ENCODE measurements at places on chromosomes 3 and 15. TPM values are rescaled to one million over a fixed set of nuclear protein-coding genes. Genes with fewer than 3 reads are reported as not detected.
A peak's percentile ranks its signal among the peaks of the same experiment; 100 is the strongest.

The RHOV gene
- not detected for total RNA-seq

- no peak for DNase-seq
- no peaks in the 10 kb centered on the region for H3K27me3 ChIP-seq
- peaks cover 16% of the 10 kb centered on the region for H3K4me1 ChIP-seq
- H3K36me3 ChIP-seq = no peaks in the 10 kb centered on the region
Observed at GRCh38 chr3:138184994-138185393, 2.1 kb upstream of the ARMC8 start.

DNA sequence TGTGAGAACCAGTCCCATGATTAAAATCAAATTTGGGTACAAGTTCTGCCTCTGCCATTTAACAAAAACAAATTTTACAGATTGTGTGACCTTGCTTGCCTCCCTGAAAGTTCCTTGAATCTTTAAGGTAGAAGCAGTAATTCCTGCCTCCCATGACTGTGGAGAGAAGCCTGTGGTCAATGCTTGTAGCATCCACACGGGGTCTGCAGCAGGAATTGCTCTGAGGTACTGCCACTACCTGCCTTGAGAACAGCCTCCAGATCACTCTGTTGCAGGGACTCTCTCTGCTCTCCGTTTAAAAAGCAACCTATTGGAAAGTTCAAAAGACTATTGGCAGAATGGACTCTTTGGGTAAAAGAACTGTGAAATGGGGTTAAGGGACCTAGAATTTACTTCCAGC lies 75.9 kb downstream of the SST start:
- H3K27me3 ChIP-seq = peaks cover 11% of the 10 kb centered on the region
- no peaks in the 10 kb centered on the region for H3K4me1 ChIP-seq
- no peaks in the 10 kb centered on the region for H3K36me3 ChIP-seq

- peaks cover 72% of the 10 kb centered on the region for H3K36me3 ChIP-seq
- no peaks in the 10 kb centered on the region for H3K27me3 ChIP-seq
- DNase-seq = no peak
- peaks cover 22% of the 10 kb centered on the region for H3K4me1 ChIP-seq
- H3K27ac ChIP-seq = no peak overlapping the region
Observed at GRCh38 chr3:53293867-53294266, 38.0 kb upstream of the TKT start.

The ZCWPW2 gene
- 4.0 TPM for total RNA-seq

The C3orf20 gene
- total RNA-seq = not detected

GRCh38 chr15:70863450-70864218 lies 9.7 kb upstream of the LARP6 start:
- H3K4me3 ChIP-seq = no peak overlapping the region
- H3K36me3 ChIP-seq = no peaks in the 10 kb centered on the region
- peaks cover 3% of the 10 kb centered on the region for H3K4me1 ChIP-seq
- H3K27ac ChIP-seq = peak overlapping the region; percentile 30

GRCh38 chr15:100726421-100727190 lies 124.2 kb downstream of the ASB7 start:
- DNase-seq = no peak
- H3K4me3 ChIP-seq = no peak overlapping the region
- H3K36me3 ChIP-seq = no peaks in the 10 kb centered on the region
- H3K27me3 ChIP-seq = no peaks in the 10 kb centered on the region

DNA sequence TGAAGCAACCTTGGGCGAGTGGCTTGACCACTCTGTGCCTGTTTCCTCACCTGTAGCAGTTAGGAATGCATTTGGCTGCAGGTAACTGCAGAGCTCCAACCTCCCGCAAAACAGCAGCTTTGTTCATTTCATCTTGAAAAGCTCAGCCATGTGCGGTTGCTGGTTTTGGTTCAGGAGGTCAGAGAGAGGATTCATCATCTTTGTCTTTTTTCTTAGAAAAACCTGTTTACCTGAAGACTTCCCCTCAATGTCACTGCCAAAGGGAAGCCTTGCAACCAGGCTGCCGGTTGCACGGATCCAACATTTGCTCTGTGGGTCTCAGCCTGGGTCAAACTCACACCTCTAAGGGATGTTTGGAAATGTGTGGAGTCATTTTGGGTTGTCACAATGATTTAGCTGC lies 16.4 kb upstream of the FURIN start:
- no peak for DNase-seq
- H3K4me1 ChIP-seq = no peaks in the 10 kb centered on the region
- H3K27me3 ChIP-seq = peaks cover 2% of the 10 kb centered on the region
- H3K36me3 ChIP-seq = no peaks in the 10 kb centered on the region

GRCh38 chr15:20344601-20345400 lies 196.8 kb downstream of the GOLGA6L6 start:
- no peaks in the 10 kb centered on the region for H3K4me1 ChIP-seq
- no peak overlapping the region for H3K4me3 ChIP-seq
- H3K36me3 ChIP-seq = no peaks in the 10 kb centered on the region
- H3K27me3 ChIP-seq = no peaks in the 10 kb centered on the region
- DNase-seq = no peak

DNA sequence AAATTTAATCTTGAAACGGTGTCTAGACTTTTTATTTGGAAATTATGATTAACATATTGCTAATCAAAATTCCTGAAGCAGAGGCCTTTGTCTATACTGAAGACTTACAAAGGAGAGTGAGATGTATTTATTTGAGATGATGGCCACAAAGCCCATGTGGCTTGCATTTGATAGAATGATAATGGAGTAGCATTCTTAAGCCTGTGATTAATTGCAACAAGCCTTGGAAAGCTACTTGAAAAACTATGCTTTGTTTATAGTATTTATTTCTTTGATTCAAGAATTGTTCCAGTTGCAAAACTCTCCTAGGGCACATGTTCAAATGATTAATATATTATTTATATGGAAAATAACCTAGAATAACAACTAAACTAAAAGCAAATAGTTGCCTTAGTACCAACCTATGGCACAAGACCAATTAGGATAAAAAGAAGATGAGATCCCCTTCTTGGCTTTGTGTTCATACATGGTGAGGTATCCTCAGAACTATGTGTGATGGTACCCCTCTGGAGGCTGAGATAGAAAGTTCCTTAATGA lies 244.1 kb upstream of the TBL1XR1 start:
- H3K27ac ChIP-seq = no peak overlapping the region
- no peak for DNase-seq
- H3K4me1 ChIP-seq = no peaks in the 10 kb centered on the region
- H3K27me3 ChIP-seq = no peaks in the 10 kb centered on the region
- H3K4me3 ChIP-seq = no peak overlapping the region

- no peak for DNase-seq
- no peak overlapping the region for H3K27ac ChIP-seq
- peaks cover 7% of the 10 kb centered on the region for H3K4me1 ChIP-seq
- no peaks in the 10 kb centered on the region for H3K27me3 ChIP-seq
- peak overlapping the region; percentile 66 for H3K4me3 ChIP-seq
Observed at GRCh38 chr15:28107111-28107903, 8.2 kb upstream of the OCA2 start.

- H3K4me3 ChIP-seq = no peak overlapping the region
- no peaks in the 10 kb centered on the region for H3K27me3 ChIP-seq
- no peaks in the 10 kb centered on the region for H3K36me3 ChIP-seq
- H3K27ac ChIP-seq = no peak overlapping the region
Observed at GRCh38 chr3:134803652-134804051, 8.6 kb downstream of the EPHB1 start.

GRCh38 chr15:95041297-95041696 lies 809.9 kb downstream of the MCTP2 start:
- H3K4me1 ChIP-seq = no peaks in the 10 kb centered on the region
- H3K27ac ChIP-seq = no peak overlapping the region
- no peaks in the 10 kb centered on the region for H3K36me3 ChIP-seq
- no peak overlapping the region for H3K4me3 ChIP-seq
- H3K27me3 ChIP-seq = no peaks in the 10 kb centered on the region

The LMAN1L gene
- not detected for total RNA-seq

The DNASE1L3 gene
- total RNA-seq = 0.84 TPM

DNA sequence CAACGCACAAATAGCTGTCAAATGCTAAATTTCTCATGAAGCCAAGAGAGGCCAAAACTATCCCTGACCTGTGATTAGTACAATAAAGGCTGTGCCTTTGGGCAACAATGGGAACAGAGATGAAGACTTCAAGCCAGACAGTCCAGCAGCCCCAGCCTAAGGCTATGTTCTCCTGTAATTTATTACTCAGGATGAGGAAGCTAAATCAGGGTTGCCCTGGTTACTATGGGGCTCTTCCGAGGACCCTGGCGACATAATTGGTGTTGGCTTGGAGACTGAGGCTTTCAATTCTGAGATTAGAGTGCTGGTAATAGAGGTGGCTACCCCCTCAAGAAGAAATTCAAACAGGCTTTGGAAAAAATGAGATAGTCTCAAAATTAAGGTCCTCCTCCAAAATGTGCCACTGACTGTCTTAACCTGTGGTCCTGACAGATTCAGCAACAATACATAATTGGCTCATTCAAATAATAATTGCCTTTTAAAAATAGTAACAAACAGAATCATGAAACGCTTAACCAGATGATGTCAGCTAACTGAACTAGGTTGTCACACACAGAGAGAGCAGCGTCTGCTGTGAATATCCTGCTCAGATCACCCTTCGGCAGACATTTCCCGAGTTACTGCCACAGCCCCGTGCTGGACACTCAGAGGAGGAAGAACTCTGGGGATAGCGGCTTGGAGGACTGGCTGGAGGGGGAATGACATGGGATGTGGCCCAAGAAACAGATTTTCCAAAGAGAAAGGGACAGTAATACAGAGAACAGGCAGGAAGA lies 43.0 kb downstream of the NSMCE3 start:
- H3K4me3 ChIP-seq = no peak overlapping the region
- no peaks in the 10 kb centered on the region for H3K36me3 ChIP-seq
- H3K27ac ChIP-seq = no peak overlapping the region
- H3K4me1 ChIP-seq = no peaks in the 10 kb centered on the region
- H3K27me3 ChIP-seq = no peaks in the 10 kb centered on the region
- DNase-seq = no peak

The DZIP1L gene
- total RNA-seq = 1.2 TPM

The DUOXA2 gene
- not detected for total RNA-seq

DNA sequence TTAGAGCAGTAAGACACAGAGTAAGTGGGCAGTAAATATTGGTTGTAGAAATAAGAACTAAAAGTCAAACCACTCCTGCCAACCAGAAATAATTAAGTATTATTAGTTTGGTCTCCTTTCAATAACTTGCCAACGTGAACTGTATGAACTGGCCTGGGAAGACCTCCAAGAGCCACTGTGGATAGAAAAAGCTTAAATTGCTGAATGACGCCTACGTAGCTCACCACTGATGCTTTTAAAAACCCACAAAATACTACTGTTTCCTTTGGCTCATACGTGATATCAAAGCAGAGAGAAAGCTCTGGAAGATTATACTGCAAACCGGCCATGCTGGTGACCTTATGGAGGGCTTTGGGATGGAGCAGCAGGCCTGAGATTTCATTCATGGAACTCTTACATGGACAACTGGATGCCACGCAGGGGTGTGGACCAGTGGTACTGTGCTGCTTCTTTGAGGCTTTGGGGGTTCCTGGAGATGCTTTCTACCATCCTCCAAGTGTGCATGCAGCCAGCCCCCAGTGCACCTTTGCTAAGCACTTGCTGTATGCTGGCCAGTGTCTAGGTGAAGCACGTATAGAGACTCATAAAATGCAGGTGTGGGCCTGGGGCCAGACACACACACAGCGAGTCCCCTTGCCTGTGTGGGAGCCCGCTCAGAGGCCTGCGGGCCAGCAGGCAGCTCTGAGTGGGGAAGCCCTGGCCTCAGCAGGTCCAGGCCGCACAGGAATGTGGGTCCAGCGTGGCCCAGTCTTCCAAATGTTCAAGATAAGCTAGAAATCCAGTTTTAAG lies 66.8 kb downstream of the ABTB1 start:
- peaks cover 46% of the 10 kb centered on the region for H3K4me1 ChIP-seq
- no peak for DNase-seq
- peak overlapping the region; percentile 65 for H3K27ac ChIP-seq
- no peak overlapping the region for H3K4me3 ChIP-seq
- no peaks in the 10 kb centered on the region for H3K27me3 ChIP-seq

GRCh38 chr15:32108661-32109060 lies 78.3 kb downstream of the CHRNA7 start:
- H3K27ac ChIP-seq = no peak overlapping the region
- no peak overlapping the region for H3K4me3 ChIP-seq
- peaks cover 11% of the 10 kb centered on the region for H3K4me1 ChIP-seq
- no peaks in the 10 kb centered on the region for H3K27me3 ChIP-seq
- no peak for DNase-seq
- no peaks in the 10 kb centered on the region for H3K36me3 ChIP-seq

The RBP2 gene
- total RNA-seq = not detected

- H3K4me3 ChIP-seq = no peak overlapping the region
- H3K36me3 ChIP-seq = no peaks in the 10 kb centered on the region
- no peaks in the 10 kb centered on the region for H3K27me3 ChIP-seq
- H3K4me1 ChIP-seq = no peaks in the 10 kb centered on the region
Observed at GRCh38 chr3:150359381-150359780, 48.7 kb upstream of the TSC22D2 start.

GRCh38 chr3:178658694-178659325 lies 122.6 kb downstream of the KCNMB2 start:
- H3K27ac ChIP-seq = no peak overlapping the region
- no peak overlapping the region for H3K4me3 ChIP-seq
- no peaks in the 10 kb centered on the region for H3K36me3 ChIP-seq
- no peaks in the 10 kb centered on the region for H3K4me1 ChIP-seq
- DNase-seq = no peak

The LINGO1 gene
- total RNA-seq = 0.25 TPM

The CYP11A1 gene
- total RNA-seq = 0.61 TPM

The CISH gene
- 75.1 TPM for total RNA-seq

DNA sequence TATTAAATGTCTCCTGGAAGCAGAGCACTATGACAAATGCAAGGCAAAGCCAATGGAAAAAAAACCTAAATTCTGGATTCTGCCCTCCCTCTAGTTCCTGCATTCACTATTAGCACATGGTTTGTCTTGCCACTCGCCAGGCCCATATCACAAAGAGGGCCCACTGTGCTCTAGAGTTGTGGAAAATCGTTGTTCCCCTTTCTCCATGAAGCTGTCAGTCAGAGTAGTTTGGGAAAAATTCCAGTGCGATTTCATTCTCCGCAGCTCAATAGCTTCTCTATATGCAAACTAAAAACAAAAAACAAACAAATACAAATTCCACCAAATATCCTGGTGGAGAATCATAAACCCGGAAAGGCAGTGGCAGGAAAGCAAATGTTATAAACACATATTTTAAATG lies 77.3 kb downstream of the RORA start:
- no peaks in the 10 kb centered on the region for H3K36me3 ChIP-seq
- H3K4me1 ChIP-seq = peaks cover 18% of the 10 kb centered on the region
- H3K27ac ChIP-seq = no peak overlapping the region

DNA sequence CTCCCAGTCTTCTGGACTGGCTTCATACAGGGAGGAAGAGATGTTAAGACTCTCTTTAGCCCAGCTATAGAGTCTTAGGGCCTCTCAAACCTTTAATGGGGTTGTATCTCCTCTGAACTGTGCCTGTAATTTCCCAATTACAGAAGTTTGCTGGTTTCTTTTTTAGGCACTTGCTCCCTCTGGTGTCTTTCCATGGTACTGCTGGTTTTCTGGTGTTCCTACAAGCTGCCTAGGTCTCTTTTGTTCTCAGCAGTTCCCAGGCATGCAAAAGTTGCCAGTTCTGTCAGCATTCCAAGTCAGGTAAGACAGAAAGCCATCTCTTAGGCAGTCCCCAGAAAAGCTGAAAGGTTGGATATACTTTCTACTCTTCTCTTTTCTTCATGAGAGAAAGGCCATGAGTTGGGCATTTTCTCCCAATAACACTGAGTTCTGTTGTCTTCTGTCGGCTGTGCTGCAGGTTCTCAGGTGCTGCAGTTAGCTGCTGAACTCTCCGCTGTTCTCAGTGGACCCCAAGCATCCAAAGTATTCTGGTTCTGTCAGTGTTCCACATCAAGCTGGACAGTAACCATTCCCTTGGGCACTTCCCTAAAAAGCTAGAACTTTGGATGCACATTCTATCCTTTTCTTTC lies 54.4 kb upstream of the EHHADH start:
- no peak for DNase-seq
- no peak overlapping the region for H3K4me3 ChIP-seq
- H3K36me3 ChIP-seq = no peaks in the 10 kb centered on the region
- H3K4me1 ChIP-seq = no peaks in the 10 kb centered on the region

The TRPM1 gene
- total RNA-seq = not detected

Data from psoas muscle (tissue), 8 donors.